Activated naive CD4-positive, alpha-beta T cell treated with anti-CD3 and anti-CD28 coated beads, Interleukin-2, amount 50 U/mL, for 16 hours (primary cell): ENCODE measurements at places on chromosomes 1 and 21.

DNA sequence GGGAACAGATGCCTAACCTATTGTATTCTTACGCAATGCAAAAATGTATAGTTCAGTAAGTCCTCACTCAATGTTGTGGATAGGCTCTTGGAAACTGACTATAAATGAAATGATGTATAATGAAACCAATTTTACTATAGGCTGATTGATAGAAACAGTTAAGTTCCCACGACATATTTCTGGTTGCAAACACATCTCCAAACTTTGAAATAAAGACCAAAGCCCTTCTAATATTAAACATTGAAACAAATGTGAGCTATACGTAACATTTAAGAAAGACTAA, 29.1 kb downstream of the MAP3K21 start:
- DNase-seq: no peak

DNA sequence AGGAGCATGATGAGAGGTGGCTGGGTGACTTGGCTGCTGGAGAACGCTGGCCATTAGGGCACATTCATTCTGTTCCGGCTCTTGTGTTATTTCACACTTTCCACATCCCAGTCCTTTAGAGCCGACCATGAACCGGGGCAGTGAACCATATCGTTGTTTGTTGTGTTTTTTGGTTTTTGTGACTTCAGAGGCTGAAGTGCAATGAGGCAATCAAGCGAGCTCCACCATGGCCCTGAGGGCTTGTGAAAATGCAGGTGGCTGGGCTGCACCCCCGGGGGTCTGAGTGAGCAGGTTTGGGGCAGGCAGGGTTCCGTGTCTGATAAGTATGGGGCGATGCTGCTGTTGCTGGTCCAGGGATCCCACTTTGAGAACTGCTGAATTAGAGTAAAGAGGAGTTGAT, 23.7 kb downstream of the ABCG1 start:
- no peak for DNase-seq

GRCh38 chr1:90262791-90263190, 267.9 kb downstream of the ZNF326 start:
- DNase-seq: no peak

DNA sequence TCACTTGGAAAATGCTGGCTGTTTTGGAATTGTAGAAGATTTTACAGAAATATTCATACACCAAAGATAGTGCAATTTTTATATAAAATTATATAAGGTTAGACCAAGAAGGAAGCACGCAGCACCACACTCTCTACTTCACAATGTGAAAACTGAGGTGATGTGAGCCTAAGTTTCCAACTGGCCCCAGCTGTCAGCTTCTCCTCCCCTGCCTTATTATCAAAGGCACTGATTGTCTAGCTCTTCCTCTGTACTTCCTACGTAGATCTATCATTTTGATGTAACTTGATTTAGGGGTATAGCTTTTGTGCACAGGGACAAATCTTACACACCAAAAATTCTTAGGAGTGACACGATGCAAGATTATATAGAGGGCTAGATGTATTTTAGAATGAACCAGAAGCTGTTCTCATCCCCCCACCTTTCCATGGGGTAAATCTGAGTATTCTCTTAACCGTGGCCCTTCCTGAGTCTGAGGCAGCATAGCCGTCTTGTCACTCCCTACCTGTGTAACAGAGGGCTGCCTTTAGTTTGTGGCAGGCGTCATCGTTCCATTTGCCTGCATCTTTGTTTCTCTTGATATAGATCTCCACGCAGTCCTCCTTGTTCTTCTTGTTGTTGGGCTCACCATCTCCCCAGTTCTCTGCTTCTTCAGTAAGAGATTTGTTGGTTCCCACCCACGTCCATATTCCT, 3.4 kb downstream of the SELL start:
- no peak for DNase-seq

DNA sequence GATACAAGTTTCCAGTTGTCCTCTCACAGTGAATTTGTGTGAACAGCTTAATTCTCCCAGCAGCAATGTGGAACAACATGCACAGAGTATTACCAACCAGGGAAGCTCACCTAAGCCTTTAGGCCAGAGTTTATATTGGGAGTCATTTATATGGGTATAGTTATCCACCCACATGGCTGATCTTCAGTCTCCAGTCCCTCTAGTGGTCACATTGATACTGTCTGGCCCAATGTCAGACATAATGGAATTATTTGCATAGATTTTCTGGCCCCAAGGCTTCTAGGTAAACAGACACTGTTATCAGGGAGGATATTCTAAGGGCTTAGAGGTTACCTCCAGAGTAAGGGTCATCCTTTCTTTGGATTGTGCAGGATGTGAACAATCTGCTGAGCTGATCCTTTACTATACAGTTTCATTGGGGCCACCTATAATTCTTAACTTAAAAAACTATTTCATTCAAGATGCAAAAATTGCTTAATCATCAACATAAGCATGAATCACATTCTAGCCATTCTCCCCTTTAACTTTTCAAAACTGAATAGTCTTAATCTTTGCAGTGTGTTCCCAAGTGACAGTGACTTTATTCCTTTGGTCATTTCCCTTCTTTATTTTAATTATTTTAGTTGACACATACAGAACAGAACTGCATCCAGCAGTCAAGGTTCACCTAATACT, 210.9 kb downstream of the LTN1 start:
- DNase-seq: no peak

DNA sequence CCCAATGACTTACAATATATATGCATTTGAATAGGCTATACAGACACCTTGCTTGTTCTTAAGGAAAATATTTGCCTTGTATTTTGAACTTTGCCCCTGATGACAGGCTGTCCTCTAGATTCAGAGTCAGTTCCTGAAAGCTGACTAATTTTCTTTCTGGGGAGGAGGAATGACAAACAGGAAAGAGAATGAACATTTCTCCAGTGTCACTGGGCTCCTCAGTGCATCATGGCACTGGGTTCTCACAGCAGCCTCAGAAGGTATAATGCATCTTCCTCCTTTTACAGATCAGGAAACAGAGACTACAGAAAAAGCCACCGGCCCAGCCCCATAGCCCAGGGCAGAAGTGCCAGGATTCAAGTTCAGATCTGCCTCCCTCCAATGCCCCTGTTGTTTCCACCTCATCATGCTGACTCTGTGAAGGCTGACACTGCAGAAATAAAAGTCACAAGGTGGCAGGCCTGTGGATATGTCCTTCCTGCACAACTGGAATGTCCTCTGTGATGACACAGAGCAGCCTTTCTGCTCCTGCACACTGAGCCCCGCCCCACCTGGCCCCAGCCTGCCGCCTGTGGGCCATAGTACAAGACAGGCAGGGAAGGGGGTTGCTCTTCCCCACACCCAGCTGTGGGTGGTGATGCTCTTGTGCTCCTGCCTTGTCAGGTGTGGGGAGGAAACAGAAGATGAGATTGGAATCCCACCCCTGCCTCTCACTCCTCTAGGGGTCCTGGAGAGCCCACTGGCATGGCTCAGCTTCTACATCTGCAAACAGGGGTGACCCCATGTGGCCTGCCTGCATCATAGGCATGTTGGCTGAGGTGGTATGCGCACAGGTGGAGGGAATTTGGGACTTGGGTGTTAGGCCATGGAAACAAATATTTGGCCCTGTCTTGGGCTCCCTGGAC, 6.4 kb downstream of the TTC22 start:
- no peak for DNase-seq

DNA sequence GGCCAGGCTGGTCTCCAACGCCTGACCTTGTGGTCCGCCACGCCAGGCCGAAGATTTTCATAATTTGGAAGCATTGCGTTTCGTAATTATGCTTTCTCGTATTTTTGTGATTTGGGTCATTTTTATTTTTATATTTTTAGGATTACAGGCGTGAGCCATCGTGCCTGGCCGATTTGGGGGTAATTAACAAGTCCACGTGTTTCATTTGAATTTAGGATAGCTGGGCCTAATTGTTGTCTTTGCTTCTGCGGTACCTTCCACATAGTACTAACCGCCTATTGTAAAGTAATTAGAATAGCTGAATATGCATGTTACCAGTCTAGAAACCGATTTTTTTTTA, 1.0 kb downstream of the RCC1 start:
- no peak for DNase-seq

- DNase-seq: no peak
Observed at GRCh38 chr1:74713849-74714248, 19.0 kb downstream of the CRYZ start.

GRCh38 chr1:10634075-10634427, 159.3 kb downstream of the PEX14 start:
- DNase-seq: no peak

- no peak for DNase-seq
Observed at GRCh38 chr1:171610385-171610784, 11.7 kb upstream of the MYOCOS start.

DNA sequence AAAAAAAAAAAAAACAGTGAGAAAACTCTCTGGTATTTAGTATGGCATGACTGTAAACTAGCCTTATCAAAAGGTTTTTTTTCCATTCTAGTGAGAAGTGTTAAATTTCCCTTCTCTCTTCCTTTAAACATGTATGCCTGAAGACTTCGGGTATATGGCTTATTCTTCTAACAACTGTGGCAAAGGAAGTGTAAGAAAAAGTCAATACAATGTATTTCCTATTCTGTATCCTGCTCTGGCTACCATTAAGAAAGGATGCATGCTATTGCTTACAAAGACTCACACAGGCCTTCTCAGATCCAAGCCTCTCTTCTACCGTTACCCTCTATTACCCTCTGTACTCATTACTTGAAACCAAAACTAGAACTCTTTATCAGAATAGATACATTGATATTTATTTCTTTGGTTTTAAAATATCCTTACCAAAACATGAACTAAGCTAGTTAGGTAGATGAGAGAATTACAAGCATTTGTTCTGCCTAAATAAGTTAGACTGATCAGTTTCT, 8.4 kb downstream of the CEPT1 start:
- DNase-seq: no peak

DNA sequence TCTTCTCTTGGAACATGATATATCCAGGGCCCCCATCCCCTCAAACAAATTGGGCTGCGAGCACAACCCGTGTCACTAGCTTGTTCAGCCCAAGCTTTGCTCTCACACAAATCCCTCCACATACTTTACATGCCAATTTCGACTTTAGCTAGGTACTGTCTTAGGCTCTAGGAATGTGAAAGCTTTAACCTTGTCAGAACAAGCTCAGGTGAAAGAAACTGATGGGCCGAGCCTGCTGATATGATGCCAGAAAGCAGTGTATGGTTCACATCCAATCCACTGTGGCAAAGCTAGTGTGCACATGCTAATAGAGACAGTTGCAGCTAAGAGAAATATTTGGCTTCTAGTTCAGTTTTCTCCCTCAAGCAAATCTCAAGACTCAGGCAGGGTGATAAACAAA, 79.5 kb downstream of the TNFSF18 start:
- no peak for DNase-seq

DNA sequence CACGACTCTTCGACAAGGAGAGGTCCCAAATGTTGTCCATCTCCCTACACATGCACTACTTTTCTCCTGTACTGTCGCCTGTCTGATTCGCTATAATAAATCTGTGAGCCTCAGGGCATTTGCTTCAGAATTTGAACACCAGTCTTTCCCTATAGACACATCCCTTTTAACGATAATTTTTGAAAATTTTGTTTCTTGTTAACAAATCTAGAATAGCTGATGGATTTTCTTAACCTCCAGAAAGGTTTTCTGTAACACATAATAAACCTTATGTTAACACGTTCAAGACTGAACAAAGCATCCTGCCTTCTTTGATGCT, 704 bp downstream of the CAPZA1 start:
- no peak for DNase-seq

- no peak for DNase-seq
Observed at GRCh38 chr1:159957824-159958268, 3.8 kb upstream of the SLAMF9 start.

DNA sequence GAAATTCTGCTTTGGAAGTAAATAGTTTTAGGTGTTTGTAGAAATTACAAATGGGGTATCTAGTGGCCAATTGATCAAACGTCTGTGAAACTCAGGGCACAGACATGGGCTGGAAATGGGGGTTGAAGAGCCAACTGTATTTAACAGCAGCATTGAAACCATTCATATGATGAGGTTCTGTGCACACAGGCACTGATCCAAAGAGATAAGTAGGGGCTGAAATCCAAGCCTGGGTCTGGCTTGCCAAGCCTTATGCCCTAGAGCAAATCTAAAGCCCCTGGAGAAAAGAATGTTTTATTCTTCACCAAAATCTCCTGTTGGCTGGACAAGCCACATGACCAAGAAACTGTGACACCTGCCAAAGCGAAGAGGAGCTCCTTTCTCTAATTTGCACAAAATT, 67.6 kb upstream of the ST6GALNAC5 start:
- no peak for DNase-seq

GRCh38 chr1:186813420-186813819, 15.3 kb upstream of the PLA2G4A start:
- DNase-seq: no peak

GRCh38 chr1:16018308-16018707, 465 bp upstream of the HSPB7 start:
- DNase-seq: no peak

GRCh38 chr1:234893725-234894630, 234.7 kb downstream of the TOMM20 start:
- DNase-seq: peak; percentile 28

- DNase-seq: no peak
Observed at GRCh38 chr1:37353871-37354270, 120.5 kb upstream of the ZC3H12A start.

DNA sequence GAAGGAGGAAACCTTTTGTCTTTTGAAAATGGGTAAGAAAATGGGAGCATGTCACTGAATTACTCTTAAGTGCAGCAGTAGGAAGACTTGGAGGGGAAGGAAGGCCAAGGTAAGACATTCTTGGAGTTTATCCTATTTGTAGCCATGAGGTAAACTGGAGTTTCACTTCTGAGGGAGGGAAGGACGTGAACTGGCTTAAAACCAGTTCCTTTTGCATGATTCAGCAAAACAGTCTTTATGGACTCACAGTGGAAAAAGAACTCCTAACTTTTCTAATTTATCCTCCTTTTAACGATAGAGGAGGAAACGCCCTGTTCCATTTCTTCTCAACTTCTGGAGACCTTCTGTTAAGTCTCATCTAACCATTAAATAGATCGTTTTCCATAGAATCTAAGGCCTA, 2.5 kb downstream of the PRDX6 start:
- no peak for DNase-seq

GRCh38 chr1:56156971-56157876, 422.1 kb downstream of the PLPP3 start:
- DNase-seq: no peak
